ENCODE measurements at places on chromosomes 11 and 22.

DNA sequence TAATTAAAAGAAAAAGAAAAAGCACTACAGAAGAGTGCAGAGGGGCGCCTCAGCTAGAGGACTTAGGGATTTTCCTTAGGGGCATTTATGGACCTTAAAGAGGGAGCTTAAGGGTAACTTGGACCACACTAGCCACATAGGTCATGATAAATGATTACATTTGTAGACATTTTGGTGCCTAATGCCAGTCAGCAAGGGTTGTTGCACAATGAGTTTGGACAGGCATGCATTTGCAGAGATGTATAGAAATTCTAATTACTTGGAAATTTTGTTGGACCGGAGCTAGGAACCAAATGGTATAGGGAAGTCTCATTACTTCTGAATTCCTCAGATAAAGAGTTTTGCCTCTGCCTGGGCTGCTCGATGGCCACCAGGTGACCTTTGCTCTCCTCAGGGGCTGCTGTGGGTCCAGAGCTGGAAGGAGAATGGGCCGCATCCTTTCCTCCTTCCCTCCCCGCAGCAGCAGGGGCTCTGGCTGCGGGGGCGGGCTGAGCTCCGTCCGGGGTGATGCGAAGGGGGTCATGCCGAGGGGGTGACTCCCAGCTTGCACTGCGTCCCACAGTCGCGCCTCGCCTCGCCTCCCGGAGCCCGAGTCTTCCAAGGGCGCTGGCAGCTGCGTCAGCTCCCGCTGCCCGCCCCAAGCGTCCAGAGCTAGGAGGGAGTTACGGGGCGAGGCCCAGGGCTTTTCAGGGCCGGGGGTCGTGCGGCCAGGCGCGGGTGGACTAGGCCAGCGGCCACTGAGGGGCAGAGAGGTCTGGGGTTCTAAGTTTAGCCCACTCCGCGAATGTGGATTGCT, 20.3 kb upstream of the MALAT1 start:
- no peak for DNase-seq

- no peak for DNase-seq
Observed at GRCh38 chr11:127042445-127042844, 41.9 kb upstream of the KIRREL3 start.

DNA sequence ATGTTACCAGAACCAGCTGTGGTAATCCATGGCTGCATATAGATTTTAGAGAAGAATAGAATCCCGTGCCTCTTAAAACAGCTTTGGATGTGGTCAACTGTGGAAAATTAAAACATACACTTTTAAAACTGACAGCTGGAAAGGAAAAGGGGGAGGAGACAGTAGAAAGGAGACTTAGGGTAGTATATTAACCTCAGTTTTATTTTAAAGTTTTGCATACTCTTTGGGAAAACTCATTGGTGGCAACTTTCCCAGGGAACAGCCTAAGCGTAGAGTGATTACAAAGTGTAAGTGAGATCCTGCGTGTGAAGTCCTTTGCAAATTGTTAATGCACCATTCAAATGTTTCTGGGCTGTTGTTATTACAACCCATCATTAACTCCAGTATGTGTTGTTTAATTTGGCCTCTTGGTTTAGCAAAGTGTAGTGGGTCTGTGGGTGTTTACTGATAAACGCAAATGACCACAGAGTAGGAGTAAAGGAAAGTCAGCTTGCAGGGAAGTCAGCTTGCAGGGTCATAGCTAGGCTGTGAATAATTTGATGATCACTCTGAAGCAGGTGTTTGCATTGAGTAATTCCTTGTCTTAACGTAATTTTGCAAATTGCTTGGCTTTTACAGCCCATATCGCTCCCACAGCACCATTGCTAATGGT, 88.0 kb upstream of the DBX1 start:
- DNase-seq, result no peak

DNA sequence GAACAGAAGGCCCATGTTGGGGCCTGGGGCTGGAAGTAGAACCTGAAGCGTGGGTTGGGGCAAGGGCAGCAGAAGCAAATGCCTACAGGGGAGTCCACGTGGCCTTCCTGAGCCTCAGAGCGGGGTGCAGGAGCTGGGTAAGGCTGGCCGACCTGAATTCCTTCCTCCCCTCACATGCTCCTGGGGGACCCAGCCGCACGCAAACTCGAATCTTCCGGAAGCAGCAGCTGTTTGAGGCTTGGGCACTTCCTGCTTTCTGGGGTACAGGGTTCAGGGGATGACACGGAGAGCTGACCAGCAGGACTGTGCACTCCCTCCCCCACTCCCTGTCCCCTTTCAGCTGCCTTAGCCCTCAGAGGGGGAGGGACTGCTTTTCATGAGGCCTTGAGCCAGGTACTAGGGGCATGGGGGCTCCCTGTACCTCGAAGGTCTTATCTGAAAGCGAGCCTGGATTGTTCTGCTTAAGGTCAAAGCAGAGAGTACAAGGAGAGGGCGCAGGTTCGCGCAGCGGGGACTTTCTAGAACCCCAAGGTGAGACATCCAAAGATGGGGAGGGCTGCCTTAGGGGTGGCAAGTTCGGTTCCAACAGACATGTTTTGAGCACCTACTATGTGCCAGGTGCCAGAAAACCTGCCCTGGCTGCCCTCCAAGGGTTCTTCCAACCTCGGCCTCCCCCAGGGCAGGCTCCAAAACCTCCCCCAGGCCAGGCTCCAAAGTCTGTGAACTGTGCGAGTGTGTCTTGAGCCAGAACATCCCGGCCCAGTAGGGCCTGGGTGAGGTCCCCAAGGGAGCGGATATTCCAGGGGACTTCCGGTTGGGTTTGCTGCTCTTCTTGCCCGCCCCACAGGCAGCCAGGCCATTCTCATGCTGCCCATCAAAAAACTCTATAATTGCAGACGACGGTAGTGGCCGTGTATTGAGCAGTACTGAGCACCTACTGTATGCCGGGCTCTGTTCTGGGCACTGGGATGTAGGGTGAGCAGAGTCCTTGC, 1.7 kb downstream of the NCF4 start:
- no peak for DNase-seq

DNA sequence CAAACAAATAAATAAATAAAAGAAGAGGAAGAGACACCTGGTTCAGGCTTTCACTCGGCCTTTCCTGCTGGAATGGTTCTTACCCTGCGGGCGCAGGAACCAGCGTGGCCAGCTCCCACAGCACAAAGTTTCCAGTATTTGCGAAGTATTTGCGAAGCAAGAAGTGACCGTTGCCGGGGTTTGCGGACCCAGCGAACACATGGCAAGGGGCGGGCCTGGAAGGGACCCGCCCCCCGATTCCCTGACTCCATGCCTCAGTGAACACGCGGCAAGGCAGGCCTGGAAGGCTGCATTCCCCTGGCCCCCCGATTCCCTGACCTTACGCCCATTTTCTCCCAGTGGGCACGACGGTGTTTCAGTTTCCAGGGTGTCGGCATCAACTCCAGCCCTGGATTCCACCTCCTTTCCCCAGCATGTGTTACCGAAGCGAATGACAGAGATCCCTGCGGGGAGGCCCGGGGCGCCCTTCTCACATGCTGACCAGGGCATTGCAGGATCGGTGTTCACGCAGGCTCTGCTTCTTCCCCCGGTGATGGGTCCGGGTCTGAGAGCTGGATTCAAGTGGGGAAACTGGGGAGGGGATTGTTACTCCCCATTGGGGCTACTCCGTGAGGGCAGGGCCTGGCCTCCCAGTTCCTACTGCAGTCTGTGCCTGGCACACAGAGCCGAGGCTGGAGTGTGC, 102.8 kb downstream of the MPPED1 start:
- no peak for DNase-seq

DNA sequence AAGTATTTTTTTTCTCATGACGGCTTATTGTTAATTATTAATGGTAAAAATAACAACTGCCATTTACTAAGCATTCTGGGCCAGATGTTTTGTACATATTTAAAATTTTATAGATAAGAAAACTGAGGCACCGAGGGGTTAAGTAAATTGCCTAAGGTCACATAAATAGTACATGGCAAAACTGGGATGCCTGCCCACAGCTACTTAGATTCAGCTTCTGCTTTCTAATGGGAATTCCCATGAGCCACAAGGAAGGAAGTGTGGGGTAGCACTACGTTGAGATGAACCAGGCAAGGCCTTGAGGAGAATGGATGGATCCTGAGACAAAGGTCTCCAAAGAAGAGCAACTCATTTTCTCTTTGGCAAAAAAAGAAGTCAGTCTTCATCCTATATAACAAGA, 11.9 kb upstream of the PHF21A start:
- DNase-seq, result no peak

GRCh38 chr11:61912530-61912898, 4.9 kb downstream of the RAB3IL1 start:
- DNase-seq, result no peak

DNA sequence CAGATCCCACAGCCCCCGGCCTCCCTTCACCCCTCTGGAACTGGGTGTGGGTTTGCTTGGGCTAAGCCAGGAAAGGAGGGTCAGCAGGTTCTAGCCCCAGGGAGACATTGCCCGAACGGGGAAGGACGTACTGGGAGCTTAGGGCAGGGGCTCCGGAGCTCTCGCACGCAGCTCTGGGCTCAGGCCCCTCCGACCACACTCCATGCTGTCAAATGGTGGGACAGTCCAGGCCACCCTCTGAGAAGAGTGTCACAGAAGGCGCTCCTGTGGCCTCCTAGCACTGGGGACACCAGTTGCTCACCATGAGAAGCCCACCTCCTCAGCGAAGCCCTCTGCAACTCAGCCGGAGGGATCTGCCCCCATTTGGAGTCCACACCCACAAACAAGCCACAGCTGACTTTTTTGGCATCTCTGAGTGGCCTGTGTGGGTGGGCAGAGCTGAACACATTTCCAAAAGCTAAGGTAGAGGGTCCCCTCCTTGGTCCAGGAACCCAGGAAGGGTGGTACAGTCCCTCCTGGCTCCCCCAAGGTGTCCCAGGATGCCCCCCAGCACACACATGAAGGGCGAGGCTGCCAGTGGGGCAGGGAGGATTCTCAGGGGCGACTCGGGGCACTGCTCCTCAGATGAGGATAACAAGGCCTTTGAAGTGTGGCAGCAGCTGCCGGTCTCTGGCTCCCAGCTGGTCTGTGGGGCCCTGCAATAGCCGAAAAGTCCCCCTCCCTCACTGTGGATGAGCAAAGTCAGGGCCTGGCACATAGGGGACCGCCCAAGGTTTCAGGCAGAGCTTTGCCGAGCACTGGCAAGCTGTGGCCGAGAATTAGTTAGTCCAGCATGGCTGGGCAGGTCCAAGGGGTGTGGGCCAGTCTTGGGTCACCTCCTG, 13.0 kb upstream of the TEF start:
- DNase-seq, result peak; percentile 25

GRCh38 chr11:35491231-35491871, 34.1 kb downstream of the PAMR1 start:
- no peak for DNase-seq

DNA sequence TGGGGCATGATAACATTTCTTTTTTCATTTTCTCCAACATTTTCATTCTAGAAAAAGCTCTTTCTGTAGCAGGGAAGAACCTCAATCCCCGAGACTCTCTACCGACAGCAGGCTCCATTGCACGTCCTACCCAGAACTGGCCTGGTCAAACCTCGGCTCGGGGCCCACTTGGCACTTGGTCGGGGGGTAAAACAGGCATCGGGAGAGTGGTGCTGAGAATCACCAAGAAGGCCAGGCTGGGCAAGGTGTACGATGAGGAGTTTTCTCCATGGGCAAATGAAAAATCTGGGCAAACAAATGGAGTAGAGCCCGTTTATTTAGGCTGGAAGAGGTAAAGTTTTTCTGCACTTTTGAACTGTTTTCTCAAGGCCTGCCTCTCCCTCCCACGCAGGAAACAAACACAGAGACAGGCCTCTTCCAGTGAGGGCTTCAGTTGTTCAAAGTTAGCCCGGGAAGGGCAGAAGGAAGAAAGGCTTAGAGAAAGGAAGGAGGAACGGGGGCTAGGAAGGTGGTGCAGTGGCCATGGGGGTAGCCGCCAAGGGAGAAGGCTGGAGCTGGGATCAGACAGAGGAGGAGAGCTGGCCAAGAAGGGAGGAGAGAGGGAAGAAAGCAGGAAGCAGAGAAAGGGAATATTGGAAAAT, 87.6 kb downstream of the ETS1 start:
- no peak for DNase-seq

DNA sequence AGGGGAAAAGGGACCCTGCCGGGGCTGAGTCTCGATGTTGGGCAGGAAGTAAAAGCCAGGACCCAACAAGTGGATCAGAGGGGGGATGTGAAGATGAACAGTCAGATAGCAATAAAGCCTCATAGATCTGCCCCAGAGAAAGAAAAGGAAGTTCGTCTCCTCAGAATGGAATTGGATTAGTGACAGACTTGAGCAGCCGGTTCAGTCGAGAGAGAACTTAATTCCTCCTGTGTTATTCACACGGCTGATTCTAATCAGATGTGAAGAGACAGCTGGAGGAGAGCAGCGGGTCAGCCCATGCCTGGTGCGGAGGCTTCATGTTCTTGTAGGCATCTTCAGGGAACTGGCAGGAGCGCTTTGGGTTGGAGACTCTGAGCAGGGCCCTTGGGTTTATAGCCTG, 29.3 kb upstream of the CABP7 start:
- DNase-seq, result no peak

DNA sequence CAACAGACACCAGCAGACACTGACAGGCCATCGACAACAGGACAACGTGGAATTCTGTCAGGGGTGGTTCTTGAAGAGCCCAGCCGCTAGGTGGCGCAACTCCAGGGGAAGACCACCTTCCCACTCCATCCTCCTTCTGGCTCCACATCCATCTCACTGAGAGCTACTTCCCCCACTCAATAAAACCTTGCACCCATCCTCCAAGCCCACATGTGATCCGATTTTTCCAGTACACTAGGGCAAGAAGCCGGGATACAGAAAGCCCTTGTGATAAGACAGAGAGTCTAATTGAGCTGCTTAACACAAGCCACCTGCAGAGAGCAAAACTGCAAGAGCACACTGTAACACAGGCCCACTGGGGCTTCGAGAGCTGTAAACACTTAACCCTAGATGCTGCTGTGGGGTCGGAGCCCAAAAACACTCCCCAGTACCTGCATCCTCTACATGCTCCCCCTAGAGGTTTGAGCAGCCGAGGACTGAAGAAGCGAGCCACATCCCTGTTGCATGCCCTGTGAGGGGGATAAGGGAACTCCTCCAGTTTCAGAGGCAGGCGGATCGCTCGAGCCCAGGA, 11.5 kb upstream of the RAB39A start:
- DNase-seq, result no peak

GRCh38 chr11:68454767-68455166, 5.8 kb upstream of the PPP6R3 start:
- no peak for DNase-seq

DNA sequence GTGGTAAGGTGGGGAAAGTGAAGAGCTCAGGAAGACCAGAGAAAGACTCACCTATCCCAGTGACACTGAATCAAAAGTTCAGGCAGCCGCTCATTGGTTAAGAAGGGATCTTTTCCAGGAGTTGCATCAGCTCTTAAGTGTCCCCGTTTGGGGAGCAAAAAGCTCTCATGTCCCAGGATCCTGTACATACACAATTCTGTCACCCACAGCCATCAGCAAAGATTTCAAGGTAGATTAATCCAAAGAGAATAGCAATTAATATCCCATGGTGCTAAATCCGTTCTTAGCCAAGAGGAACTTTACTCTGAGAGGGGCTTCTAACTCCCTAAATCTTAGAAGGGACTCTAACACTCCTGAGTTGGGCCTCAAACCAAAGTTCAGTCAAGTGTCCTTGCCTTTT, 19.3 kb downstream of the FOLR3 start:
- DNase-seq, result no peak

GRCh38 chr11:7606496-7606895, 66.8 kb downstream of the CYB5R2 start:
- DNase-seq, result no peak

- no peak for DNase-seq
Observed at GRCh38 chr11:94781837-94782236, 13.7 kb downstream of the AMOTL1 start.

All from NCI-H1694 (cell line).